ENCODE measurements at places on chromosomes 1 and 21.

DNA sequence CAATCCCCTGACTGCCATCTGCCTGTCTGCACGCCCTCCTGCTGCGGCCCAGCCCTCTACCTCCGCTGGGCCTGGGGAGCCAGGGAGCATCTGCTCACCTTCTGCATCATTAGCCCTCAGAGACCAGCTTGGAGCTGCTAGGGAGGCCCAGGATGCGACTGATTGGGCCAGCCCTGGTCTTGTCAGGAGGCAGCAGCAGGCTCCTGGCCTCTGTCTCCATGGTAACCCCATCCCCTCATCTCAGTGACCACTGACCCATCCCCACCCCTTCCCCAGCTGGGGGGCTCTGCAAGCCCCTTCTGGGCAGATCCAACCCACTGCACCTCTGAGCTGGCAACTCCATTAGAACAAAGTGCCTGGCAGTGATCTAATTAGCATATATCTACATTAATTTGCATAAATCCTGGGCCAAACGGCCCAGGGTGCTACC is 37.7 kb downstream of the NKAIN1 start:
- DNase-seq = no peak
- H3K27ac ChIP-seq = no peak overlapping the region
- H3K36me3 ChIP-seq = no peaks in the 10 kb centered on the region

DNA sequence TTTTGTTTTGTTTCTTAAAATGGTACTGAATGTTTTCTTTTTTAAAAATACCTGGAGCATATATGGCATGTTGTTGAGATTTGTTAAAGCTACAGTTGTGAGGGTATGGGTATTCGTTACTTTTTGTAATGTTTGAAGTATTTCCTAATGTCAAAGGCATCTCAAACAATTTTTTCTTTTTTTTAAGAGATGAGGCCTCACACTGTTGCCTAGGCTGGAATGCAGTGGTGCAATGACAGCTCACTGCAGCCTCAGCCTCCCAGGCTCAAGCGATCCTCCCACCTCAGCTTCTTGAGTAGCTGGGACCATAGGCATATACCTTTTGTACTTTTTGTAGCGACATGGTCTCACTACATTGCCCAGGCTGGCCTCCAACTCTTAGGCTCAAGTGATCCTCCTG is 16.1 kb downstream of the CLCN6 start:
- H3K27ac ChIP-seq = peak overlapping the region; percentile 31
- no peaks in the 10 kb centered on the region for H3K27me3 ChIP-seq
- H3K36me3 ChIP-seq = peaks cover 25% of the 10 kb centered on the region
- no peak overlapping the region for H3K4me3 ChIP-seq
- H3K4me1 ChIP-seq = peaks cover 11% of the 10 kb centered on the region

DNA sequence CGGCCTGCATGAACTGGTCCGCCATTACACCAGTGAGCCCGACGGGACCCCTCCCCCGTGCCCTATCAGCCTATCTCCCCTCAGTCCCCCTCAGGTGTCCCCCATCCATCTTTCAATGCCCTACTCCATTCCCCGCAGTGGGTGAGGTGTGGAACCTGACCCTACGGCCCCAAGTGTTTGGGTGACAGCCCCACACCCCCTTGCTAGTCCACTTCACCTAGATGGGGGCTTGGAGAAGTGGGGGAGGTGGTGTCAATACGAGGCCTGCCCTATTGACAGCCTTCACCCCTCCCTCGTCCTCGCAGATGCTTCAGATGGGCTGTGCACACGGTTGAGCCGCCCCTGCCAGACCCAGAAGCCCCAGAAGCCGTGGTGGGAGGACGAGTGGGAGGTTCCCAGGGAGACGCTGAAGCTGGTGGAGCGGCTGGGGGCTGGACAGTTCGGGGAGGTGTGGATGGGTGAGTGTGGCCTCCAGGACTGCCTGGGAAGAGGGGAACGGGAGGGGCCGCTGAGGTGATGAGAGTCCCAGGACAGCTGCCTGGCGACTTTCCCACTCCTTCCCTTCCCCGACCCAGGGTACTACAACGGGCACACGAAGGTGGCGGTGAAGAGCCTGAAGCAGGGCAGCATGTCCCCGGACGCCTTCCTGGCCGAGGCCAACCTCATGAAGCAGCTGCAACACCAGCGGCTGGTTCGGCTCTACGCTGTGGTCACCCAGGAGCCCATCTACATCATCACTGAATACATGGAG is 15.7 kb upstream of the HDAC1 start:
- H3K36me3 ChIP-seq = no peaks in the 10 kb centered on the region
- no peak overlapping the region for H3K4me3 ChIP-seq
- no peak overlapping the region for H3K27ac ChIP-seq
- no peak for DNase-seq
- H3K27me3 ChIP-seq = peaks cover 18% of the 10 kb centered on the region
- no peaks in the 10 kb centered on the region for H3K4me1 ChIP-seq

GRCh38 chr1:183318433-183318832 is 99.7 kb downstream of the NMNAT2 start:
- DNase-seq = peak; percentile 94
- H3K4me3 ChIP-seq = no peak overlapping the region
- peaks cover 12% of the 10 kb centered on the region for H3K4me1 ChIP-seq
- no peaks in the 10 kb centered on the region for H3K27me3 ChIP-seq
- H3K27ac ChIP-seq = no peak overlapping the region
- no peaks in the 10 kb centered on the region for H3K36me3 ChIP-seq

- DNase-seq = peak; percentile 99
- H3K36me3 ChIP-seq = no peaks in the 10 kb centered on the region
- H3K4me3 ChIP-seq = peak within 1 kb of the TSS; percentile 85
- peaks cover 8% of the 10 kb centered on the region for H3K4me1 ChIP-seq
- H3K27ac ChIP-seq = no peak within 1 kb of the TSS
Observed at GRCh38 chr1:117059678-117060440, at the start of gene TTF2. TSS of gene TTF2 (plus strand) at chr1:117060326. CDS start at chr1:117060347, 21 bp downstream.

DNA sequence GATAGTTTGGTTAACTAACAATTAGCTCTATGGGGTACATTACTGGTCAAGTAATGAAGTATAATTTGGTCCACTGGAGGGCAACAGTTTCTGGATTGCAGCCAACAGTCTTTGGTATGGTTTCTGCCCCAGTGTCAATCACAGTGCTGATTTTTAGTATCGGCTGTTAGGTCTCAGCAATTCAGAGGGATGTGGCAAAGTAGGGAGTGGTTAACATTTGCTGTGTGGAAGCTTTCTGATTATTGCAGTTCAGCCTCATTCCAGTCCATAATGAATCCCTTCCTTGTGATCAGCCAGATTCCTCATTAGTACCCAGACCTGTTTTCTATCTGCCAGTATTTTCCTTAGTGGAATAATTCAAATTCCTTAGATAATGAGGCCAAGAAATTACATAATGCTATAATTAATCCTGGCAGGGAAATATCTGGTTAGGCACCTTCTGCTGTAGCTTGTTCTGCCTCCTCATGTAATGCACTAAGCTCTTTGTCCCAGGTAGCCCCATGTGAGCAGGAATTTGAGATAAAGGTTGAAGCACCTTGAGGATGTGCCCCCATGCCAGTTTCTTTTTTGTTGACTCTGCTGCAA is 14.0 kb downstream of the F3 start:
- peaks cover 13% of the 10 kb centered on the region for H3K4me1 ChIP-seq
- H3K27ac ChIP-seq = peak overlapping the region; percentile 12
- no peak overlapping the region for H3K4me3 ChIP-seq
- H3K27me3 ChIP-seq = no peaks in the 10 kb centered on the region
- H3K36me3 ChIP-seq = peaks cover 34% of the 10 kb centered on the region

GRCh38 chr1:17675744-17676143 is 79.4 kb upstream of the ACTL8 start:
- no peak overlapping the region for H3K4me3 ChIP-seq
- no peaks in the 10 kb centered on the region for H3K36me3 ChIP-seq
- no peaks in the 10 kb centered on the region for H3K27me3 ChIP-seq
- no peak overlapping the region for H3K27ac ChIP-seq
- no peak for DNase-seq
- no peaks in the 10 kb centered on the region for H3K4me1 ChIP-seq

GRCh38 chr1:198959032-198959431 is 320.2 kb downstream of the PTPRC start:
- no peak overlapping the region for H3K4me3 ChIP-seq
- no peak overlapping the region for H3K27ac ChIP-seq
- H3K4me1 ChIP-seq = no peaks in the 10 kb centered on the region
- H3K36me3 ChIP-seq = no peaks in the 10 kb centered on the region
- H3K27me3 ChIP-seq = no peaks in the 10 kb centered on the region
- DNase-seq = no peak

DNA sequence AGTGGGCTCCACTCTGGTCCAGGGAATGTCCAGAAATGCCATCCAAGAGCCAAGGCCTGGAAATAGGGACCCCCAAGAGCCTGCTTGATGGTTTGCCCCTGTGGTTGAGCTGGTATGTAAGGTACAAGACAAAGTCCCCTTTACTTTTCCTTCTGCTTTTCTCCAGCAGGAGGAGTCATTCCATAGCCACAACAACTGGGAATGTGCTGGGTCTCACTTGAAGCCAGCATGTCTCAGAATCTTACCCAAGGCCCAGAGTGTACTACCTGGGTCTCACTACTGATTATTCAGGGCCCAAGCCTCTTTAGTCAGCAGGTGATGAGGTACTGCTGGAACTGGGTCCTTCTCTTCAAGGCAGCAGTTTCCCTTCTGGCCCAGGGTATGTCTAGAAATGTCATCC is 62.1 kb upstream of the CD55 start:
- H3K4me3 ChIP-seq = no peak overlapping the region
- no peaks in the 10 kb centered on the region for H3K4me1 ChIP-seq
- H3K27ac ChIP-seq = no peak overlapping the region
- no peaks in the 10 kb centered on the region for H3K36me3 ChIP-seq

GRCh38 chr1:107920561-107920960 is 44.4 kb downstream of the VAV3 start:
- DNase-seq = no peak
- no peaks in the 10 kb centered on the region for H3K27me3 ChIP-seq
- H3K4me1 ChIP-seq = no peaks in the 10 kb centered on the region
- no peaks in the 10 kb centered on the region for H3K36me3 ChIP-seq

DNA sequence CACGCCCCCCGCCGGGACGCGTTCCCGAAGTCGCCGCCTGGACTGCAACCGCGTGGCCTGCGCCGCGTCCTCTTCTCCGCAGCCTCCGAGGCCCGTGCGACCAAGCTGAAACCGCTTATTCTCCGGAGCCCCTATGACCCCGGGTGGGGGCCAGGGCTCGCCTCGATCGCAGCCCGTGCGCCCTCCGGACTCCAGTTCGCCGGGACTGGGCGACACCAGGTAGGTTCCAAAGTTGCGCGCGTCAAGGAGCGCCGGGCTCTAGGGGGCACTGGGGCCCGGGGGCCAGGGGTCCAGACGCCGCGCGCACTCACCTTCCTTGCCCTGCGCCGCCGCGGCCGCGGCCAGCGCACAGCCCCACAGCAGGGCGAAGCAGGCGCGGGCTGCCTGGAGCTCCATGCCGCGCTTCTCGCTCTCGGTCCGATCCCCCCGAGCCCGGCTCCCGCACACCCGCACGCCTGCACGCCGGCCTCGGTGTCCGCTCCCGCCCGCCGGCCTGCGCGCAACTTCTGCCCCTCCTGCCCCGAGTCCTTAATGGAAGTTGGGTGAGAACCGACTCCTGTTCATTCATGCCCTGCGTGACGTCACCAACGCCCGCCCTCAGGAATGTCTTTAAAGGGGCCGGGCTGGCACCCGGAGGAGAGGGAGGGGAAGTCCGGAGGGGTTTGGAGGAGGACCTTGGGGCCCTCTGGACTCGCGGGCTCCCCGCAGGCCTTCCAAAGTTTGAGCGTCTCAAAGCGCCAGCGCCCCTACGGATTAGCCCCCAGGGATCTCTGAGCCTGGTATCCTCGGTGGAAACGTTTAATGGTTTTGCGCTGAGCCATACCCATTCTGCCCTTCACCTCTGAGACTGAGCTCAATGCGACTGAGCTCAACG is at the start of gene EPHA2:
Gene EPHA2, minus strand, starts transcription at position 533 of the 874 bp plus-strand sequence. Its CDS starts 137 bp downstream, at position 396.
- H3K4me1 ChIP-seq = peaks cover 41% of the 10 kb centered on the region
- peak within 1 kb of the TSS; percentile 86 for H3K4me3 ChIP-seq
- peak within 1 kb of the TSS; percentile 17 for H3K27ac ChIP-seq
- peak; percentile 88 for DNase-seq
- H3K27me3 ChIP-seq = no peaks in the 10 kb centered on the region

- no peaks in the 10 kb centered on the region for H3K4me1 ChIP-seq
- no peak overlapping the region for H3K4me3 ChIP-seq
- DNase-seq = no peak
- H3K27me3 ChIP-seq = no peaks in the 10 kb centered on the region
Observed at GRCh38 chr21:15281714-15282113, 216.9 kb upstream of the NRIP1 start.

- H3K36me3 ChIP-seq = no peaks in the 10 kb centered on the region
- H3K4me3 ChIP-seq = no peak overlapping the region
- no peak for DNase-seq
- H3K27ac ChIP-seq = no peak overlapping the region
- H3K4me1 ChIP-seq = no peaks in the 10 kb centered on the region
Observed at GRCh38 chr1:66147226-66147835, 354.6 kb downstream of the PDE4B start.

DNA sequence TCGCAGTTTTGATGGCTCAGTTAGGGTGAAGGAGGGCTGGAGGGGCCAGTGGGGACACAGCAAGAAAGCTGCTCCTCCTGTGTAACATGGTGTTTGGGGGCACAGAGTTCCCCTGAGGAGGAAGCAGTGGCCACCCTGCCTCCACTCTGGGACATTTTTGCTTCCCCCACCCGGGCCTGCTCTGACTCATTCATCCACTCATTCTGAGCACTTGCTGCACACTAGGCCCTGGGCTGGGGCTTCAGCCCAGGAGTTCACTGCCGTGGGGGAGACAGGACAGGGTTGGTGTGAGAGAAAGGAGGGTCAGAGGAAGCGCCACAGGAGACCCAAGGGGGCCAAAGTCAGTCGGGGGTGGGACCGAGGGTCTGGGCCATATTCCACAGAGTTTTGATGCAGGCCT is 41.4 kb upstream of the ACOT11 start:
- peak; percentile 64 for DNase-seq
- no peaks in the 10 kb centered on the region for H3K36me3 ChIP-seq
- no peaks in the 10 kb centered on the region for H3K4me1 ChIP-seq
- no peak overlapping the region for H3K4me3 ChIP-seq
- no peaks in the 10 kb centered on the region for H3K27me3 ChIP-seq

DNA sequence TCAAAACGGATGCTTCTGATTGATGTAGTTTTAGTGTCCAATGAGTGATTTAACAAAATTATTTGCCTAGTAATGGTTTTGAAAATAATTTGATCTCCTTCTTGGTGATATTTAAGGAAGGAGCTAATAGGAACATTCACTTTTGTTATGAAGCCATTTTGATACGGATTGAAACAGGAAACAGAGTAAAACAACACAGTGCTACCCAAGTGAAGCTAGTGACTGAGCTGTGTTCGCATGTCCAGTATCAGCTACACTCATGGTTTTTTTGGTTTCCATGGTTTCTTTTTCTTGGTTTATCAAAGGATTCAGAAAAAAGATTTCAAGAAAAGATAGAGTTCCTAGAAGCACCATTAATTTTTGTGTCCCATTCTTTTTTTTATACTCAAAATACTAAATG is 40.1 kb upstream of the PLEKHO1 start:
- H3K27ac ChIP-seq = no peak overlapping the region
- no peaks in the 10 kb centered on the region for H3K4me1 ChIP-seq
- H3K4me3 ChIP-seq = no peak overlapping the region

GRCh38 chr1:12380326-12381249 is 150.8 kb downstream of the VPS13D start:
- no peak overlapping the region for H3K27ac ChIP-seq
- peaks cover 54% of the 10 kb centered on the region for H3K36me3 ChIP-seq
- H3K4me3 ChIP-seq = no peak overlapping the region
- DNase-seq = no peak
- no peaks in the 10 kb centered on the region for H3K4me1 ChIP-seq
